Stimulated activated CD8-positive, alpha-beta memory T cell treated with anti-CD3 and anti-CD28 coated beads, Interleukin-7, amount 100 ng/mL, for 1 hour (primary cell): ENCODE measurements at places on chromosomes 3 and 15.

DNA sequence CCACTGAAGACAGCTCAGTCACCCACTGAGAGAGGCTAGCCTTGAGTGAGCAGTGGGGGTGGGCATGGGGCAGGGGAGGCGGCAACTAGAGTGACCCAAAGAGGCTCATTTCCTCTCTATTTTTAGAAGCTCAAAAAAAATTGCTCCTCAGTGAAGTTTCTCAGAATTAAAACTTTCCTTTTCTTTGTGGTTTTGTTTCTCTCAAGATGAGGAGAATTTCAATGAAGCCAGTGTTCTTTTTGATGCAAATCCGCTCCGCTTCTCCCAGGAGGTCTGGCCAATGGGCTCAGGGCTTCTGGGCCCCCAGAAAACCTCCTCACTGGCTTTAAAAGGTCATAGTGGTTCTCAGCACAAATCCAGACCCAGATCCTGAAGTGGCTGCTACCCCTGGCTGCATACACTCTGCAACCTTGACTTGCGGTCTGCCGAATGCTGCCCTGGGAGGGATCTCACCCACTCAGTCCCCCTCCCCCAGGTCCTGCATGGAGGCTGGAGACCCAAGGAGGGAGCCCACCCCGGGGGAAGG, at the start of gene ACSBG1:
Gene ACSBG1, minus strand, starts transcription at position 51 of the 526 bp plus-strand sequence. CDS start 64 bp downstream, outside the sequence.
- no peak for DNase-seq

- DNase-seq, result no peak
These were observed 363 bp downstream of the GTF2E1 start for GRCh38 chr3:120742849-120743365.

DNA sequence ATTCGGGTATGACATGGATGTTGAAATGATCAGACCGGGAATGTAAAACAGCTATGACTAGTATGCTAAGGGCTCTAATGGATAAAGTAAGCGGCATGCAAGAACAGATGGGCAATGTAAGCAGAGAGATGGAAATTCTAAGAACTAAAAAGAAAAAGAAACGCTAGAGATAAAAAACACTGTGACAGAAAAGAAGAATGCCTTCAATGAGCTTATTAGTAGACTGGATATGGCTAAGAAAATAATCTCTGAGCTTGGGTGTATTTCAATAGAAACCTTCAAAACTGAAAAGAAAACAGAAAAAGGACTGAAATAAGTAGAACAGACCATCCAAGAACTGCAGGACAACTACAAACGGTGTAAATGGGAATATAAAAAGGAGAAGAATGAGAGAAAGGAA, 101.2 kb downstream of the HES1 start:
- no peak for DNase-seq

GRCh38 chr3:52798978-52799476, 4.4 kb downstream of the ITIH3 start:
- no peak for DNase-seq

- DNase-seq, result no peak
These were observed 400.0 kb downstream of the ROBO1 start for GRCh38 chr3:79367803-79368202.

DNA sequence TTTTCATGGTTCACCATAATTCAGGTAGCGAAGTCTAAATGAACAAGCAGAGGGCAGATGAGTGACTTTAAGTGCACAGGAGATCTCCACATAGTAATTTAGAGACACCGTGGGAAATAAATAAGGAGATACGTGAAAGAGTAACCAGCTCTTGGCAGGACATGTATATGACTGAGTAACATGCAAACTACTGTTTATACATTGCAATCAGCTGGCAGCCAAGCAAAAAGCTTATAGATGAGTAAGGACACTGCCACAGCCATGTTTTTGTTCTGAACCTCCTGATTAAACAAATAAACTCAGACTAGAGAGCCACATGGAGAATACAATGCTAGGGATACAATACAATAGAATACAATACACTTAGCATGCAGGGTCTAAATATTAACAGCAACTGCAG, 252.4 kb downstream of the FHIT start:
- no peak for DNase-seq

DNA sequence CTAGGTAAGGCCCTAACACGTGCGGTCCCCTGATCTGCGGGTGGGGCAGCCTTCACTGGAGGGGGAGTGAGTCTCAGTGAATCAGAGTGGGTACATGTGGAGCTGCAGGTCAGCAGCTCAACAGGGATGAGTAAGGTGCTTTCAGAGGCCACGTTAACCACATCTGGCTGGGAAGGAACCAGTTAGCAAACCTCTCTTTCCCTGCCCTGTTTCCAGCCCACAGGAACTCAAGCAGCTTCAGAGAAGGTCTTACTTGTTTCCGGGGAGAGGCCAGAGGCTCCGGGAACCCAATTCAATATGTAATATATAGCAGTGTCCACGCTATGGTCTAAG, 175.3 kb downstream of the XXYLT1 start:
- no peak for DNase-seq

DNA sequence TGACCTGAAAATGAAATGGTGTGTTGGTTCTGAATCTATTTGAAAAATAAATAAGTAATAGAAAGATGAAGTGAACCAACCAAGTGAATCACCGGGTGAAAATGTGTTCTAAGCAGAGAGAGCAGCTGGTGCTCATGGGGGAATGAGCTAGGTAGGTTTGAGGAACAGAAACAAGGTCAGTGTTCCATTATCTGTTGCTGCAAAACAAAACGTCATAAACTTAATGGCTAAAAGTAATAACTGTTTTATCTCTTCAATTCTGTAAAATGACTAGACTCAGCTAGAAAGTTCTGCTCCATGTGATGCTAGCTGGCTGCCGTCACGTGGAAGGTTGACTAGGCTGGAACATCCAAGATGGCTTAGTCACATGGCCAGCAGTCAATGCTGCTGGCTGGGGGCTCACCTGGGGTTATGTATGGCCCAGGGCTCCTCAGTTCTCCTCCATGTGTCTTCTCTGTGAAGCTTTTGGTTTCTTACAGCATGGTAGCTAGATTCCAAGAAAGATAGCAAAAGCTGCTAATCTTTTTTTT, 13.3 kb upstream of the SH3BP5 start:
- DNase-seq, result no peak

GRCh38 chr3:81910244-81910852, 148.9 kb upstream of the GBE1 start:
- DNase-seq, result no peak

DNA sequence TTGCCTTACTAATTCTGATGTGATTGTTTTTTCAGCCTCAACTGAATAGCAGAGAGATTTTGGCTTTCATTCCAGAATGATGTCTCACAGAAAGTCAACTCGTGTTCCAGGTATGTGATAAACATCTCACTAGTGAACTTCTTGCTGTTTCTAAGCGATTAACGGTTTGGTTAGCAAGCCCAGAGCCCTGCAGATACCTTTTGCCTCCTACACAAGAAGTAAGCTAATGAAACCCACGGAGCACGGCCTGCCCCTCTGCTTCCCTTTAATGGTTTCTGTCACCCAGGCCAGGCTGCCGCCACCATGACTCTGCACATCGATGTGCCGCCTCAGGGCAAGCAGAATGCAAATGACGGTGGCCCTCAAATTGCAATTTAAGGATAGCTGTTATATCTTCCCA, 155.9 kb upstream of the ICE2 start:
- no peak for DNase-seq

DNA sequence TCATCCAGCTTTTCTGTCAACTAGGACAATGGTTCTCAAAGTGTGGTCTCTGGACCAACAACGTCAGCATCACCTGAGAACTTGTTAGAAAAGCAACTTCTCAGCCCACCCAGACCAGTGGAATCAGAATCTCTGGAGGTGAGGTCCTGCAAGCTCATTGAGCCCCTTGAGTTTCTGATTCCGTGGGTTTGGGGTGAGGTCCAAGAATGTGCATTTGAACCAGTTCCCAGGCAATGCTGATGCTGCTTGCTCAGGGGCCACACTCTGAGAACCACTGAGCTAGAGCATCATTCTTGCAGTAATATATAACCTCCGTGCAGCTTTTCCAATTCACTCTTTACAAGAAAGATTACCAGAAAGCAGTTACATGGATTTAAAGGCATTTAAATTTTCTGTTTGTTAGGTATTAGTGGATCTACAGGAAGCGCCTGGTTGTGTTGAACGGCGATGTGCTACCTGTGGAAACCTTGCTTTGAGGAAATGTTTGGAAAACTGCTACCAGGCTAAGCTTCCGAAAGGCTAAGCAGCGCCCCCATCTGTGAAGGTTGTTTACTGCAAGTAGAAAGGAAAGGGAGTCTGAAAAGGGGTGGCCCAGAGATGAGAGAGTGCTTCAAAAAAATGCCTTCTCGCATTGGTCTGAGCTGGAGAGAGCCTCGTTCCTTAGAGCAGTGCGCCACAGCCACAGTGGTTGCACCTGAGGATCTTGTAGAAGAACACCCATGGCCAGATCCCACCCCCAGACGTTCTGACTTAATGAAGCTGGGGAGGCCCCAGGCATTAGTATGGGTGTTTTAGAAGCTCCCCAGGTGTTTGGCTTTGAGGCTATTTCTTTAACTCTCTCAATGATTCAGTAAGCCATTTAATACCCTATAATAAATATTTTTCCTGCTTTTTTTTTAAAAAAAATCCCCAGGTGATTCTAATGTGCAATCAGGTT, 50.0 kb downstream of the RLBP1 start:
- DNase-seq, result no peak

GRCh38 chr3:168881804-168882203, 781.7 kb downstream of the MECOM start:
- DNase-seq, result no peak

- DNase-seq, result no peak
These were observed 104.9 kb upstream of the RPL32 start for GRCh38 chr3:12946251-12946648.

- DNase-seq, result no peak
These were observed 119.9 kb downstream of the NSMCE3 start for GRCh38 chr15:29149738-29150075.

- DNase-seq, result no peak
These were observed 60.8 kb downstream of the TRAT1 start for GRCh38 chr3:108883373-108883772.

- no peak for DNase-seq
These were observed 42.9 kb downstream of the C3orf38 start for GRCh38 chr3:88192631-88193030.

DNA sequence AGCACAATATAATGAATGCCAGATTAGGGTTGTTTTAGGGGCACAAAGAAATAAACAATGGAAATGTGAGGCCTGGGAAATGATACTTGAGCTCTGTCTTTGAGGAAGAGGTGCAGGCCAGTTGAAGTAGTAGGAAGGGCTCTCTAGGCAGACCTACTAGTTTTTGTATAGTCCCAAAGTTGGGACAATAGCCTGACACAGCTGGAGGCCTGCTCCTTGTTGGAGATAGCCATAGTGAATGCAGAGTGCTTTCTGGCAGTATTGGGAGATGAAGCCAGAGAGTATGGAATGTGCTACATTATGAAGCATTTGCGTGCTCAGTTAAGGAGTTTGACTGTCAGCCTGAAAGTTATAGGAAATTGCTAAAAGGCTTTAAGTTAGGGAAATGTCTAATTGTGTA, 251.2 kb upstream of the ZPLD1 start:
- no peak for DNase-seq

DNA sequence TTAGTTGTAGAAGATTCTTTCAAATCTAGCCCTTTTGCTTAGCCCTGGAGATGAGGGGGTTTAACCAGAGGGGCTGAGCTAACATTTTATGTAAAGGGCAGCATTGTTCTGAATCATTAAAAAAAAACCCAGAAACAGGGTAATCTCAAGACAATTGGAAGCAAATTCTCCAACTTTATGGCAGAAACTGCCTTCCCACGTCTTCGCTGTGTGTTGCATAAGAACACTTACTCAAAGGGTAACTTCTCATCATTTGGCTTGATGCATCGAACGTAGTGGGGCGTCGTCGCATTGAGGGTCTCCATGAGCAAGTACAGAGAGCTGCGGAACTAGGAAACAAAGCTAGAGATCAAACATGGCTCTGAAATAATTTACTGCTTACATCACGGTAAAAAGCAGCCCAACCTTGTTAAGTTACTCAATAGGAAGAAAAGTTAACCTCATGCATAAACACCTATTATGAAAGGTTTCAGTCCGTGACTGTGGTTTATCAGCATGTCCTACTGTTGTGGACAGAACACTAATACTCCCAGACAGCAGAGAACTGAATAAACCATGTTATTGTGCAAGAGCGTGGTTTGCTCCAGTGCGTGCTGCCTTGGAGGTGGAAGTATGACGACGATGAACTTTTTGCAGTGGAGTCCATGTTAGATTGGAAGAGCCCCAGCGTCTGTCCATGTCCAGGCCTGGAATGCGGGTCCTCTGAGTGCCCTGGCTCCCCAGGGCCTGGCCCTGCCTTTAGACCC, 48.7 kb downstream of the MYO5C start:
- no peak for DNase-seq

- DNase-seq, result no peak
These were observed 4.6 kb upstream of the KCTD6 start for GRCh38 chr3:58487140-58487886.

GRCh38 chr15:28892789-28893610, 7.2 kb downstream of the APBA2 start:
- no peak for DNase-seq

DNA sequence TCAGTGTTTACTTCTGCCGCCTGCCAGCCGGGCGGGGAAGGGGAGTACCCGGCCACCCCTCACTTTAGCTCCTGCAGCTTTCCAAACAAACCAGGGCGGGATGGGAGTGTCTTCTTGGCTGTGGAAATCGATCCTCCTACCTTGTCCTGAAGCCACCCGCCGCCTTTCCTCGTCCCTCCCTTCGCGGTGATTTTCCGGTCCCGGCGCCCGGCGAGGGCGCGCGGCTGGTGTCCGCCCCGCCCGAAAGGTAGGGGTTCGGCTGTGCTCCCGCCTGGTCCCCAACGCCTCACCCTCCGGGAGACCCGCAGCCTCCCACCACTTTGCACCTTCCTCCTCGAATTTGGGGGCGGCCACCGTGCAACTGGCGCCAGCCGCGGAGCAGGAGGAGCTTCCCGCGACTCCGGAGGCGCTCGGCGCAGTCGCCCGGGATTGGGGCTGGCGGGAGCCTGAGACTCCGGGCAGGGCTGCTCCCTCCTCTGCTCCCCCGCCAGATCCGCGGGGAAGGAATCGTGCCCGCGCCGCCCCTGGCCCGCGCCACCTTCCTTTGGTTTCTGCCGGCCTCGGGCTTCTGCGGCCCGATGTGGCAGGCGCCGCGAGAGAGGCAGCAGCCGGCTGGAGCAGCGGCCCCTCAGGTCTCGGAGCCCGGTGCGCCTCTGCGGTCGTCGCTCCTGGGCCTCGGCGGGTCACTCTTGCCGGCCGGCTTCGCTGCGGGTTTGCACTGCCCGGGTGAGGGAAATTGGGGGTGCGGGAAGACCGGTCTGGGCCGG, 30.7 kb upstream of the ST3GAL6 start:
- DNase-seq, result no peak

DNA sequence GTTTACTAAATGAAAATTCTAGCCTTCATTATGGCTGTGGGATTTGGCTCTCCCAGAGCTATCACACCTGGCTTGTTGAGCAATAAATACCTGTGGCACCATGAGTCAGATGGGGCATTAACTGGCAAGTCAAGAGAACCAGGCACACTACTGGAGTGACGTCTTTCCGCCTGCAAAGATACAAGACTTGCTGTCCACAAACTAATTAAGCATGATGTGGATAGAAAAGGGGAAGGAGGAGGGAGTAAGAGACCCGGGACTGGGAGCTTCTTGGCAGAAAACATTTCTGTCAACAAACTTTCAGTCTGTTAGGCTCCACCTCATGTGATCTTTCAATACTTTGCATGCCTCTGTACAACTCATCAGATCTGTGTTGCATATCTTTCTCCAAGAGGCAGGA, 56.5 kb downstream of the CLDN1 start:
- no peak for DNase-seq

- no peak for DNase-seq
These were observed 12.7 kb downstream of the SEC61A1 start for GRCh38 chr3:128064962-128065361.

GRCh38 chr15:71051539-71051938, 63.7 kb upstream of the THSD4 start:
- no peak for DNase-seq

- DNase-seq, result no peak
These were observed 702 bp upstream of the CSNK1G1 start for GRCh38 chr15:64356710-64357040.
